ENCODE measurements at places on chromosomes 2 and 18.

DNA sequence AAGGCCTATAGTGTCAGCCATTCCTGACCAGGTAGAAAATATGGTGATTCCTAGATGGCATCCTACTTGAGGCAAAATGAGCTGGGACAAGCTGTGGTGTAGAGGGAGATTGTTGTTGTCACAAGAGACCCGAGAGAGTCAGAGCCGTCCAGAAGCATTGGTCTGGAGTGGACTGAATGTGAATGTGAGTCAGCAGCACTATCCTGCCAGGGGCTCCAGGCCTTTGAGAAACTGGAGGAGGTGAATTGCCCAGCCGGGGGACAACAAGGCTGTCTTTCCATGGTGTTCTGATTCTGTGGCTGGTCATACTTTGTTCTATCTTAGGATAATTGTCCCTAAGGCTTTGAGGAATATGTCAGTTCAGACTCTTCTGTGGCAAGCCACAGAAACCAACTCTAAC lies 29.4 kb upstream of the EIF2AK3 start:
- no peak for DNase-seq

DNA sequence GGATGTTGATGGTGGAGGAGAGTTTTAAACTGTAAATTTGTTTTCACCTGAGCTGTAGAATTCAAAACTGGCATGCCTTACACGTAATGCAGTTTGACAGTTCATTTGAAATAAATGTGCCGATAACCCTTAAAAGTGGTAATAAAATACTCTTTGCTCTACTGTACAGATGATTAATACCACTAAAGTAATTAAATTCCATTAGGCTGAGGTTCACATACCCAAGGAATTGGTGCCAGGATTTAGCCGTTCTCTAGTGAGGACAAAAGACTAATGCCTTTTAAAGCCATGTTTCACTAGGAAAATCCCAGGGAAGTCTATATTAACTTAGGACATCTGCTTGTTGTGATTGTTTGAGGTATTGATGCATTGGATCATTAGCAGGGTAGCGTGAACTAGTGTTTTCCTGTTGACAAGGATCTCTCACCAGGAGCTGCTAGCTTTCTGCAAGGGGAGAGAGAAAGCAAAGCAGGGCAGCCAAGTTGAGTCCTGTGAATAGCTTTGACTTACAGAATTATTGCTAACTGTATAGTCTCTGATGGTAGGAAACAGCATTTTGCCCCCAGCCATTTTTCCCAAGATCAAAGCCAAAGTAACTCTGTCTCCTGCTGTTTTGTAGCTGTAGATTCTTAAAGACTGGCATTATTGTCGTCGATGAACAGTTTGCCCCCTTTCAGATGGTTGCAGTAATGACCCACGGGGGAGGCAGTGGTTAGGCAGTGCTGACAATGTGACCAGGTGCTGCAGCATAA lies 280.9 kb upstream of the FANCL start:
- DNase-seq = no peak

- no peak for DNase-seq
Measured at GRCh38 chr2:234690569-234691213, 193.8 kb upstream of the ARL4C start.

GRCh38 chr18:79375441-79376154 lies 20.1 kb upstream of the NFATC1 start:
- no peak for DNase-seq

GRCh38 chr2:88837511-88838160 lies 146.2 kb downstream of the RPIA start:
- DNase-seq = no peak

- DNase-seq = no peak
Measured at GRCh38 chr2:9029721-9030120, 26.2 kb upstream of the MBOAT2 start.

All from activated CD8-positive, alpha-beta memory T cell treated with anti-CD3 and anti-CD28 coated beads for 1 hour (primary cell).